NCI-H510A treated with DMSO at 0.1 percent for 48 hours (cell line): ENCODE measurements at places on chromosomes 12 and 14.

DNA sequence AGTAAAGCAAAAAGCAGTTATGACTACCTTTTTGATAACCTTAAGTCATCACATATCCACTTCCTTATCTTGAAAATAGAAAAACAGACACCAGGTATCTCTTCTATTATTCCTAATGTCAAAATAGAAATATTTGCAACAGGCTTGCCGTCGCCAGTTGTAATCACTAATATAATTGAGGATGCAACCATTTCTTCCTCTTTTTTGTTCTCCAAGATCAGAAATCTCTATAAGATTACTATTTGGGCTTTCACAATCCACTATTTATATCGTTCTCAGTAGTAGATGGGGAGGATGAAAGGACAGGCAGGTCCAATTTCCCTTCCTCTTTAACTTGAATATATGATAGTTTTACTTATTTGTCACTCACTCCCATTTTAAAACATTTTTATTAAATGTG lies 130.2 kb upstream of the HMGA2 start:
- no peak for DNase-seq

GRCh38 chr12:128178966-128179365 lies 88.0 kb upstream of the TMEM132C start:
- DNase-seq = no peak

DNA sequence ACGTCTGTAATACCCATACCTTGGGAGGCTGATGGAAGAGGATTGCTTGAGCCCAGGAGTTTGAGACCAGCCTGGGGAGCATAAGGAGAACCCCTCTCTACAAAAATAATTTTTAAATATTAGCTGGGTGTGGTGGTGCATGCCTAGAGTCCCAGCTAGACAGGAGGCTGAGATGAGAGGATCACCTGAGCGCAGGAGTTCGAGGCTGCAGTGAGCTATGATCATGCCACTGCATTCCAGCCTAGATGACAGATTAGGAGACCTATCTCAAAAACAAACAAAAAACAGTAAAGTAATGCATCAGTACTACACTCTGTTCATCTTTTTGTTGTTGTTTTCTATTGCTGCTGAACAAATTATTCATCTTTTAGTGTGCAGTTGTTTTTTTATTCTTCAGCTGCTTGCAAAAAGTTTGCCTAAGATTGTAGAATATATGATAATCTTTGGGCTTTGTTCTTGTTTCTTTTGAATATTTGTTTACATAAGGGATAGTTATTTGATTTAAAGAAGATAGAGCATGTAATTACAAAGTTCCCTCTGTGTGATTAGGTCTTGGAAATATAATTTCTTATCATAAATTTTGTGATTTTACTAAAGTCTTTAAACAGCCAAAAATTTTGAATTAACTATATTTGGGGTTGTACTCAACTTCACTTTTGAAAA lies 8.2 kb downstream of the ARHGAP5 start:
- no peak for DNase-seq

DNA sequence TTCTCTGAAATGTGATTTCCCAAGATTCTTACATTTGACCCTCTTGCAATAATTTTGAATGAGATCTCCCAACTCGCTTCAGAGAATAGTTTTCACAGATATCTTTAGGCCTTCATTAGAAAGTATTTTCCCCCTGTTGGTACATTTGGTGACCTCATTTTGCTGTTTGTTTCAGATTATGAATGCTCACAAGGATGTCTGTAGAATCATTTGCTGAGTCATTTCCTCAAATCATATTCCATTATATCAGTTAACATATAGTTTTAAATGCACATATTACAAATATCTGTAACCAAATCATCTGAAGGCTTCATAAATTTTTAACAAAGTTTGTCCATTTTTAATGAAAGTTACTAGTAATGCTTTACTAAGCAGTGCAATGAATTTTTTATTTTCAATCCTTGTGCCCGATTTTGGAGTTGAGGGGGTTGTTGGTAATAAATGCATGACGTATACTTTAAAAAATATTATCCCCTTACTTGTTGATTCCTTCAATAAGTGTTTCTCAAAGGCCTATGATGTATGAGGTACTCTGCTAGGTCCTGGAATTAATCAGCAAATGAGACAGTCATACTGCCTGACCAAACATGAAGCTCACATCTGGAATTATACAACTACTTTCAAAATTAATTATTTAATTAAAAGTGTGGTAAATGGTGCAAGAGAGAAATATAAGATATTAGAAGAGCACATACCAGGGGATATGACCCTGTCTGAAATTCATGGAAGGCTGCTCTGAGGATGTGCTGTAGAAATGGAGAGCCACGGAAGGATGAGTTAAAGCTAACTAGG lies 126.9 kb upstream of the RAP1B start:
- no peak for DNase-seq

- peak; percentile 65 for DNase-seq
Measured at GRCh38 chr14:36555998-36556743, 26.2 kb downstream of the NKX2-8 start.

DNA sequence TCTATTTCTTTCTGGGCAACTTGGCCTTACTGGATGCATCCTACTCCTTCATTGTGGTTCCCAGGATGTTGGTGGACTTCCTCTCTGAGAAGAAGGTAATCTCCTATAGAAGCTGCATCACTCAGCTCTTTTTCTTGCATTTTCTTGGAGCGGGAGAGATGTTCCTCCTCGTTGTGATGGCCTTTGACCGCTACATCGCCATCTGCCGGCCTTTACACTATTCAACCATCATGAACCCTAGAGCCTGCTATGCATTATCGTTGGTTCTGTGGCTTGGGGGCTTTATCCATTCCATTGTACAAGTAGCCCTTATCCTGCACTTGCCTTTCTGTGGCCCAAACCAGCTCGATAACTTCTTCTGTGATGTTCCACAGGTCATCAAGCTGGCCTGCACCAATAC lies 5.3 kb downstream of the OR4N5 start:
- no peak for DNase-seq

DNA sequence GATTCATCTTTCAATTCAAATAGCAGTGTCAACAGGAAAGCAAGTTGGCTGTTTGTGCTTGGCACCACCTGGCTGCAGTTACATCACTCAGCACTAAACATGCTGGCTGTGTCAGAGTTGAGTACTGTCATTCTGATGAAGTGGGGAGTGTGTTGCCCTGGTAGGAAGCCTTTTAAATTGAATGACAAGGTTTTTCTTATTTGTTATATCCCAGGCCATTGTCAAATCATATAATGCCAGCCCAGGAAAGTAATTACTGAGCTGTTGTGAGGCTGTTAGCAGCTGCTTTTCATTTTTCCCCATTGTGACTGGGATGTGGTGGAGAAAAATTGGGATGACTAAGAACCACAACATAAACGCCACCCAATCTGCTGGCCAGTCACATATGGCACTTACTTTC lies 106.5 kb upstream of the PRKD1 start:
- DNase-seq = peak; percentile 70

- DNase-seq = no peak
Measured at GRCh38 chr12:93676408-93677194, 574 bp upstream of the CRADD start.

GRCh38 chr14:71907793-71908515 lies 24.3 kb upstream of the RGS6 start:
- DNase-seq = peak; percentile 30

- peak; percentile 51 for DNase-seq
Measured at GRCh38 chr12:27964123-27964522, 8.4 kb downstream of the PTHLH start.

DNA sequence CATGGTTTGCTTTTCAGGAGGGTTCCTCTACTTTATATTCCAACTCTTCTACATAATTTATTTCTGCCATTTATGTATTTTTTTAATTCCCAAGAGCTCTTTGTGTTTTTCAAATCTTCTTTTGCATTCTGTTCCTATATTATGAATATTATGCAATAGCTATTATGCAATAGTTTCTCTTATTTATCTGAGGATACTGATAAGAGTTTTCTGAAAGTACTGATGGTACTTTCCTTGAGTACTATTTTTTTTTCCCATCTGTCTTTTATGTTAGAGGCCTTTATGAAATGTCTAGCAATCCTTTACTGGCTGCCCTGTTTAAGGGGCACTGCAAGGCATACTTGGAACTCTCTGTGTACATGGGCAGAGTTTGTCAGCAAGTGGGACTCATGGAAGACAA lies 93.4 kb downstream of the SLC41A2 start:
- no peak for DNase-seq

DNA sequence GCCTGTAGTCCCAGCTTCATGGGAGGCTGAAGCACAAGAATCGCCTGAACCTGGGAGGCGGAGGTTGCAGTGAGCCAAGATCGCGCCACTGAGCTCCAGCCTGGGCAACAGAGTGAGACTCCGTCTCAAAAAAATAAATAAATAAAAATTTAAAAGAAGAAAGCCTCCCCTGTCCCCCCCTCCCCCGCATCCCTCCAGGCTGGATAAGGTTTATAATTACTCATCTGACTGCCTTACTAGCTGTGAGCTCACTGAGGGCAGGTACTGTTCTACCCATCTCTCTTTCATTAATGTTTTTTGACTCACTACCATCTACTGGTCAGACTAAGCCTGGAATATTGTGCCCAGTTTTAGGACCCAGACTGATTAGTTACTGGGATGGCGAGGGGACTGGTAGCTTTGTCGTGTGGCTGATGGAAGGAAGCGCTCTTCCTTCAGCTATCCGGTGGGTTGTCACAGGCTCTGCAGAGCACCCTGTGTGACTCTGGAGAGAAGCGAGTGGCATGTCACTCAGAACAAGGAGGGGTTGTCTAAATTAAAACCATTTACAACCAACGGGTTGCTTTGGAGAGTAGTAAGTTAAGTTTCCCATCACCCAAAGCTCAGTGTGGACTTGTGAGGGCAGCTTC lies 16.9 kb downstream of the EVL start:
- DNase-seq = no peak

GRCh38 chr12:25767606-25768005 lies 190.9 kb upstream of the RASSF8 start:
- no peak for DNase-seq

DNA sequence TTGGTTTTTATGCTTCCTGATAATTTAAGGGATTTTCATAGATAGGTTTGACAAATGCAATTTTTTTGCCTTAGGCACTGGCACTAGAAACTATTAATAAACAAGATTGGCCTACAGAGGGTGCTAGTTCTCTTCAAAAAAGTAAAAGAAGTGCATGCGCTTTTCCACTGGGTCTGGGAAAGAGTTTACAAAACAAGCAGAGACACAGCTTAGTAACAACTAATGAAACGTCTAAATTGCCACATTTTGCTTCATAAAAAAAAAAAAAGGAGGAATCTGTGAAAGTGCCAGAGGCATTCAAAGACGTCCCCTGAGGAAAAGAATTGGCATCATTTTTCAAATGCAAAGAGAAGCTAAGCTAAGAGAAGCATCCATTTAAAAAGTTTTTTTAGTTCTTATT lies 58.3 kb upstream of the EEA1 start:
- DNase-seq = peak; percentile 79

- no peak for DNase-seq
Measured at GRCh38 chr14:101554991-101555668, 6.2 kb upstream of the DIO3 start.

- no peak for DNase-seq
Measured at GRCh38 chr14:94213021-94213420, 38.9 kb downstream of the PPP4R4 start.

GRCh38 chr12:31288381-31288780 lies 37.6 kb downstream of the SINHCAF start:
- DNase-seq = no peak

DNA sequence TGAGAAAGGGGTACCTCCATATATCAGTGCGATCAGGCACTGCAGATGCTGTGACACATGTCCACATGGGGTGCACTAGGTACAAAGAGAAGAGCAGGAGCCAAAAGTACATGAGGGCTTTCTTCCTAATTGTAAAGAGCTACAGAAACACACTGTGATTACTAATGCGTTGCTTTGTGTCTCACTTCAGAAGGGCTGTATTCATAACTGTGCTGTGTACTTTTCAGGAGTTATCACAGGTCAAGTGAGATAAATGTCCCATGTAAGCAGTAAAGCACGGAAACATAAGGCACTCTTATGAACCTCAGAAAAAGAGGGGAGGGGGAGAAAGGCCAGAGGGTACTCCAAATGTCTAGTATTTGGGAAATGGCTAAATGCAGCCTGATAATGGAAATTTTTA lies 10.6 kb downstream of the SPRING1 start:
- no peak for DNase-seq

DNA sequence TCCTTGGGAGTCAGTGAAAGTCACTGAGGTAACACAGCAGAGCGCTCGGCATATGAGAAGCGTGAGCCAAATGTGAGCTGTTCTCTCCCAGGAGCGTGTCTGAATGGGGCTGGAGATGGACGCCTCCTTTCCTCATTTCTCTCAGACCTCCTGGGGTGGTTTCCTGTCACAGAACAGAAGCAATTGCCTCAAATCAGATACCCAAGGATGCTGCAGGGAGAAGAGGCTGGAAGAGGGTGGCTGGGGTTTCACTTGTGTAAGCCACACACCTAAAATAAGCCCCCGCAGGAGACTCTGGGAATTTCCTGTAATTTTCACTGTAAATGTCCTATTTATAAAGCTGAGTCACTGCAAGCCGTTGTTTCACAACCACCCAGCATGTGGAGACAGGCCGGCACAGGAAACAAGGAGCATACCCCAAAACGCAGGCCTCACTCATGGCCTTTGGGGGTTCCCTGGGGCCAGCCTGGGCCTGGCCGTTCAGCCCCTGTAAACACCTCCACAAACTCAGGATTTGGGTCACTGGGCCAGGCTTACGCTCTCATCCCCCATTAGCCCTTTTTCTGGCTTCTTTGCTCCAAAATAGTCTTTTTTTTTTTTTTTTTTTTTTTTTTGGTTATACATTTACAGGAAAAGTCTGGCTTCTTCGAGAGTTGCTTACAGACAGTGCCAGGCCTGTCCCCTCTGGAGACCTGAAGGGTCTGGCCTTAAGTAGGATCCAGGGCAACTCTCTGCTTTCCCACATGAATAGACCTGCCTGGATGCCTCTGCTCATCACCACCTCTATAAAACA lies 55.3 kb downstream of the VCPKMT start:
- no peak for DNase-seq

- DNase-seq = no peak
Measured at GRCh38 chr14:57168138-57168679, 100.5 kb downstream of the EXOC5 start.

- DNase-seq = no peak
Measured at GRCh38 chr14:92534932-92535643, 21.5 kb downstream of the RIN3 start.

- DNase-seq = peak; percentile 27
Measured at GRCh38 chr14:74612350-74613021, 449 bp upstream of the LTBP2 start.

GRCh38 chr14:21748869-21749303 lies 75.3 kb upstream of the OR4E1 start:
- DNase-seq = peak; percentile 4

- DNase-seq = no peak
Measured at GRCh38 chr12:13573698-13574321, 377.3 kb downstream of the EMP1 start.

DNA sequence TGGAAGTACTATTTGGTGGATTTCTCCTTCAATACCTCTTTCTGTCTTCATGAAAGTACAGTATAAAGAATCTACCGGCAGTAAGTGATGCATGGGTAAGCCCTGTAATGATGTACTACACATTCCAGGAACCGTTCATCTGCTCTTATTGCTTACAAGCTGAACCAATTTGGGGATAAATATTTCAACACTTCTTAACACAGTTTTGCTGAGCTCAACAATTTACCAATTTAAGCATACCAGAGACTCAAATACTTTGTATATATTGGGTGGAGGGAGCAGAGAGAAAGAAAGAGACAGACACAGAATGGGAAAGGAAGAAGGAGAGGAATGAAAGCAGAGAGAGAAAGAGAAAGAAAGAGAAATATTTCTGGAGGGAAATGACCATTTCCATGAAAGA lies 821.1 kb upstream of the FLRT2 start:
- DNase-seq = no peak
